D341Med (cell line): ENCODE measurements at places on chromosomes 7 and 10.

DNA sequence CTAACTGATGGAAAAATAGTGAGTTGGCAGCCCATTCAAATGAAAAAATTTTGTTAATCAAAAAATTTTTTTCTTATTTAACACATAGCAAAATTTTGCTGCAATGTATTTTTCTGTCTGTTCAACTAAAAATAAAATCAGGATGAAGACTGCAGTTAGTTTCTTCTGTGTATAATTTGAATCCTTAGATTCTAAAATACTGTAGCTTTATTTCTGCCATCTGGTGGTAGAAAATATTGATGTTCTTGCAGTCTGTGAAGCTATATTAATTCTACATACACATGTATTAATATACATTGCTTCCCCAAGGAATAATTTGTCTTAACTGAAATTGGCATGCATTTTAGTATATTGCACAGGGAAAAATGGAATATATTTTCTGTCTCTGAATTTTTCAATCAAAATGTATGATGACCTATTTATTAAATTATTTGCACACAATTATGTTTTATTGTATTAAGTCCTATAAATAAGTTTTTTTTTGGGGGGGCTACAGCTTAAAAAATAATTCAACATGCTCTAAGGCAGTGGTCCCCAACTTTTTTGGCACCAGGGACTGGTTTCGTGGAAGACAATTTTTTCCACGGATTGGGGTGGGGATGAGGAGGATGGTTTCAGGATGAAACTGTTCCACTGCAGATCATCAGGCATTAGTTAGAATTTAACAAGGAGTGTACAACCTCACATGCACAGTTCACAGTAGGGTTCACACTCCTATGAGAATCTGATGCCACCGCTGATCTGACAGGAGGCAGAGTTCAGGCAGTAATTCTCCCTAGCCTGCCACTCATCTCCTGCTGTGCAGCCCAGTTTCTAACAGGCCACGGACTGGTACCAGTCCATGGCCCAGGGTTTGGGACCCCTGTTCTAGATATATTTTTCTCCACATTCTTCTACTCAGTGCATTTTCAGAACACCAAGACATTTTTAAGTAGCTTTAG is 119.4 kb downstream of the GNAT3 start:
- DNase-seq, result no peak

DNA sequence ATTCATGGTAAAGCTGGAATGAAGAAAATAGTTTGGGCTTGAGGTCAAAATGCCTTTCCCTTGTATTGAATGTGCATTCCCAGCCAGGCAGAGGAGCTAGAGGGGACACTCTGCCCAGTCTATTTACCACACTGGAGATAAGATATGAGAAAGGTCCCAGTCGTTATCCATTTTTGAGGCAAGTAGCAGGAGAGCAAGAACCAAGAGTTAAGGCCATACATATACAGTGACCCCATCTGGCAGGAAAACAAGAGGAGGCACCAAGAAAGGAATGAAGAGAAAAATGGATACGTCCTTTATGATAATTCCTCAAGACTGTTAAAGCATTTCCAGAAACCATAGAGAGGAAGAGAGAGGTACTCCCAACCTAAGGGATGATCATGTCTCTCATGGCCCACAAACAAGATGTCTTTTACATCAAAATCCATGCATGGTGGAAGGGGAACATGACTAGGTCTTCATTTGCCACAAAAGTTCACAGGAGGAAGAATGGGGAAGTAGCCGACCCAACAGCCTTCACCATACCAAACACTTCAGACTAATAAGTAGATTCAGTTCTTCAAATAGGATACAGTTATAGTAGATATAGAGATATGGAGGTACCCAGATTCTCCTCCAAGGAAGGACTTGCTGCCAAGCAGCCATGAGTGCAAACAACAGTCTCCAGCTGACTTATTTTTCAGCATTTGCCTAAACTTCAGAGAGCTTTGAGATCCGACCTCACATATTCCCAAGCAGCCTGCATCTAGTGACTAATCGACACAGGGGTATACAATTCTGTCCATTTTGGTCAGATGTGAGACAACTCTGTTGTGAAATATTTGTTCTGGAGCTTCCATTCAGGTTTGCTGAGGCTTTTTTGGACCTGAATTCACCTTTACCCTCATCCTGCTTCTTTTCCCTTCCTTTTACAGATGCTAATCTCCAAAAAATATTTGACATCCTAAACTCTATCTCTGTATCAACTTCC is 61.1 kb upstream of the CCDC71L start:
- no peak for DNase-seq

DNA sequence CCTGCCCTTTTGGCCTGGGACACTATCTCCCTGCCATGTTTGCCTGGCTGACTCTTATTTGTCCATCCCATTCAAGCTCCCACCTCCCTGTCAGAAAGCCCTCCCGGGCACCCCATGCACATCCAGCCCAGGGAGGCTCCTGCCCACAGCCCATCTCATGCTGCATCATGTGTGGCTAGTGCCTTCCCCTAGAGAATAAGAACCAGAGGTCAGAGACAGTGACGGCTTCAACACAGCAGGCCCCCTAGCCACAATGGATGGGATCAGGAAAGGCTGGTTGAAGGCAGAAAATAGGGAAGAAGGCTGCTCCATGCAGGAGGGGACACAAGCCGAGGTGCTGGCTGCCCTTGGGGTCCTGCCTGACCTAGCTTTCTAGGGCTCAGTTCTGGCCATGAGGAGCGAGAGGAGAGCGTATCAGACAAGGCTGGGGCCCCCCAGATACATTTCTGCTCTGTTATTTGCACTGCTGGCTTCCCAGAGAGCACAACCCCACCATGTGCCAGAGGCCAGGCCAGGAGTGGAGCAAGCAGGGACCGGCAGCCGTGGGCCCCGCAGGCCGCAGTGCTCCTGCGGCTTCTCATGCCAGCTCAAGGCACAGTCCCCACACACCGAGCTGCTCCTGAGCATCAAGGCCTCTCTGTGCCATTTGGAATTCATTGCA is 161.1 kb upstream of the ZMIZ1 start:
- no peak for DNase-seq

- DNase-seq, result no peak
These were observed 5.3 kb downstream of the GET4 start for GRCh38 chr7:881441-882234.

GRCh38 chr10:124697837-124698544 is 46.2 kb downstream of the FAM53B start:
- DNase-seq, result no peak

GRCh38 chr10:62541811-62542210 is 167.6 kb downstream of the ZNF365 start:
- DNase-seq, result no peak

DNA sequence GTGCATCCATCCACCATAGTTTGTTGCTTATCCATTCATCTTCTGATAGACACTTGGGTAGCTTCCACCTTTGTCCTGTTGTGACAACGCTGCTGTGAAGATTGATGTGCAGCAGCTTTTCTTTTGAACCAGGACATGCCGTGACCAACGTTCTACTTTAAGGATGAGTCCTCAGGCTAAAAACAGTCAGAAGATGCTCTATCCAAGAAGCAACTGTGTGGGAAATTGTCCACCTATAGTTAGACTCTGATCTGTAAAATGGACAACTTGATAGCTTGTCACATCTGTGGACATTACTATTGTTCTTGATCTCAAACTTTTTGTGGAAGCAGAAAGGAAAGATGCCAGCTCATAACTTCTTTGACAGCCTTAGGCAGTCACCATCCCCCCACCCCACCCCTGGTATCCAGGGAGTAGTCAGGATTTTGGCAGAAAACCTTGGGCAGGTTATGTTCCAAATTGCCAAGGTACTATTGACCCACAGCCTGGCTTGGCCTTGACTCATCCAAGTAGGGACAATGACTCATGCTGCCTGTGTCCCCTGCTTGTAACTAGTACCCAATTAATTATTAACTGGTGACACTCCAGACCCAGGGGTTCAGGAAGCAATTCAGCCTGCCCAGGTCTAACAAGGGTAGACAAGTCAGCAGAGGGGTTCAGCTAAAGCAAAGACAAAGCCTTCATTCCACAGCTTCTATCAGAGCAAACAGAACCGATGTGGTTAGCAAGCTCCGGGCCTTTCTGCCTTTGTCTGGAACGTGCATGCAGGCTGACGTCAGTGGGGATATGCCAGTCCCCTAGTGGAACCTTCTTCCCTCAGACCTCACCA is 99.6 kb upstream of the ANLN start:
- no peak for DNase-seq

GRCh38 chr10:117533507-117534281 is 8.9 kb upstream of the EMX2 start:
- no peak for DNase-seq

GRCh38 chr10:35421553-35422178 is 85.4 kb downstream of the CCNY start:
- no peak for DNase-seq

- DNase-seq, result no peak
These were observed 808.7 kb upstream of the AUTS2 start for GRCh38 chr7:68789597-68789996.

DNA sequence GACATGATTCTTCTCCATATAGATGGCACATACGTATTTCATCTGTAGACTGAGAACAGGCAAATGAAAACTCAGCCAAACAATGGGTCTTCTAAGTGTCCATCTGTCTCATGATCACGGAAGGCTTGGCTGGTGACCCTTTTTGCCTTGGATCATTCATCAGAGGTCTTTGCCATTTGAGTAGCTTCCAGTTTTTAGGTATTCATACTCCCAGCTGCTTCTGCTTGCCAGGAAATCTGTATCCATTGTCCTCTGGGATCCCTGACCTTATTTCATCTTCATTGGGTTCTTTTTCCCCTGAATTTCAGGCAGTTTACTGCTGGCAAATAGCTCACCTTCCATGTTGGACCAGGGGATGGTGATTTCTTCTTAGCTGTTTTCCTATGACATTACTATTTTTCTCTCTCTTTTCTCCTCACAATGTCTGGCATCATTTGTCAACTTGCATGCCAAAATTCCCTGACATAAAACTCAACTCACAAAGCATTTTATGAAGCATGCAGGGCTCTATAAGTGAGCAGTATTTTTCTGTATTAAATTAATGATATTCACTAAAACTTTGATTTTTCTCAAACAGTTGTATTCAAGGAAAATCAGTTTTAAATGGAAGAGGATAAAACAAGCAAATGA is 241.2 kb downstream of the DNAJB9 start:
- DNase-seq, result no peak

DNA sequence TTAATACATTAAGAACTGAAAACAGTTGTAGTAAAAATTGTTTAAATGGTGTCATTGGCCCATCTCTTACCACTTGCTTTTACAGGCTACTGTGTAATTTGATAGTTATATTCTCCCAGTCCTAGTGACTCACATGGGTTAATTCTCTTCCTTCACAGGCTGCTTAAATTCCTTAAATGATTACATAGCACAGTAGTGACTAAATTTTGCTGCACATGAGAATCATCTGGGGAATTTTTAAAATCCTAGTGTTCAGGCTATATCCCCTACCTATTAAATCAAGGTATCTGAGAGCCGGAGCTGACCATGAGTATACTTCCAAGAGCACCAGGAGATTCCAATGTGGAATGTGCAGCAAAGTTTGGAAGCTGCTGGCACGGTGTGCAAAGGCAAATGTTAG is 45.3 kb upstream of the ZNF800 start:
- no peak for DNase-seq

DNA sequence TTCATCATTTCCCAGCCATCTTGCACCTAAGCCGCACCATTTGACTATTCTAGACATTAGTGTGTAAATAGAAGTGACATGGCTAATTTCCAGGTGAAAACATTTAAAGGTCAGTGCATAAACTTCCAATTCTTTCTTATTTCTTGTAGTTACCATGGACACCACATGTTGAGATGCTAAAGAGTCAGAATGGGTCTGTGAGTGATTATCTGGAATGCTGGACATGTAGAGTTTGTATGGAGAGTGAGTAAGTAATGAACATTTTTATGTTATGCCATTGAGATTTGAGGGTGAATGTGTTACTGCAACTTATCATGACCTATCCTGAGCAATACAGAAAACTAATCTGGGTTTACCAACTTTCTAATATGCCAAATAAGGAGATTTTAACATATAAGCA is 60.4 kb downstream of the MEOX2 start:
- DNase-seq, result no peak

DNA sequence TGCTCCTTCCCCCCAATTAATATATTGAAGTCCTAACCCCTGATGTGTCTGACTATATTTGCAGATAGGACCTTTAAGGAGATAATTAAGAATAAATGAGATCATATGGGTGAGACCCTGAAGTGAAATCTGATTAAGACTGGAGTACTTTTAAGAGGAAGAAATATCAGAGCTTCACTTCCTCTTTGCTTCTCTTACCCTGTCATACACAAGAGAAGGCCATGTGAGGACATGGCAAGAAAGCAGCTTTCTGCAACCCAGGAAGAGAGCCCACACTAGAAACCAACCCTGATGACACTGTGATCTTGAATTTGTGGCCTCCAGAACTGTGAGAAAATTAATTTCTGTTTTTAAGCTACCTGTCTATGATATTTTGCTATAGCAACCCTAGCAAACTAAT is 44.2 kb downstream of the JMJD1C start:
- no peak for DNase-seq
